T-cell (primary cell): ENCODE measurements at places on chromosomes 3 and 15. TPM values are rescaled to one million over a fixed set of nuclear protein-coding genes. Genes with fewer than 3 reads are reported as not detected.

- no peaks in the 10 kb centered on the region for H3K36me3 ChIP-seq
- peak overlapping the region; percentile 48 for H3K27ac ChIP-seq
- DNase-seq, result no peak
These were observed 508 bp downstream of the GORASP1 start for GRCh38 chr3:39106851-39107387.

- no peak overlapping the region for H3K4me3 ChIP-seq
- no peaks in the 10 kb centered on the region for H3K36me3 ChIP-seq
- H3K27ac ChIP-seq, result no peak overlapping the region
- H3K27me3 ChIP-seq, result peaks cover 9% of the 10 kb centered on the region
- no peaks in the 10 kb centered on the region for H3K4me1 ChIP-seq
These were observed 18.1 kb upstream of the ATP13A5 start for GRCh38 chr3:193396451-193397244.

GRCh38 chr15:79812541-79812940, 84.3 kb downstream of the MTHFS start:
- peaks cover 3% of the 10 kb centered on the region for H3K27me3 ChIP-seq
- DNase-seq, result no peak
- no peak overlapping the region for H3K27ac ChIP-seq
- H3K4me3 ChIP-seq, result no peak overlapping the region
- no peaks in the 10 kb centered on the region for H3K4me1 ChIP-seq
- H3K36me3 ChIP-seq, result no peaks in the 10 kb centered on the region

DNA sequence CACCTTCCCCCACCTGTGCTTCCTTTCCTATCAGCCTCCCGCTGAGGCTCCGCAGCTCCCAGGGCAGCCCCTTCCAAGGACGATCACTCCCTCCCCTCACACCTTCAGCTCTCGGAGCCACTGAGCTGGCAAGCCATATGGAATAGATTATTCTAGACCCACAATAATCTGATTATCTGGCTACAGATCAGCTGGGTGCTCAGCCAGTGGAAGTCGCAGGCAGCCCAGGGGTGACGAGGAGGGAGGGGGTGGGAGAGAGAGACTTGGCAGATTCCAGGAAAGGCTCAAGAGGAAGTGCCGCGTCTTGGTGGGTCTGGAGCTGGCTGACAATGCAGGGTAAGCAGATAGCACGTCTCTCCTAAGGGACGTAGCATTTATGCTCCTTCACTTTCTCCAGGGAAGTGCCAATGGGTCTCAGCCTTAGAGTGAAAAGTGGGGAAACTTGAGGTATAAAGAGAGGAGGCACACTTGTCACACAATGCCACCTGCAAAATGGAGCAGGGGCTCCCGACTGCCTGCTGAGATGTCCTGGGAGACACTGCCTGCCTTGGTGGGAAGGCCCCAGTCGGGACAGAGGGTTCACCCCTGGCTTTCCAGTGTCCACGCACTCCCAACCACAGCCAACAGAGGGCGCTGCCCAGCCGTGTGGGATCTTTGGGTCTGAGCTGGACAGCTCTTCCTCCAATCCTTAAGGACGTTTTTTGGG, 9.4 kb upstream of the MESP1 start:
- no peak overlapping the region for H3K27ac ChIP-seq
- no peak overlapping the region for H3K4me3 ChIP-seq
- H3K36me3 ChIP-seq, result no peaks in the 10 kb centered on the region
- H3K4me1 ChIP-seq, result no peaks in the 10 kb centered on the region
- peaks cover 41% of the 10 kb centered on the region for H3K27me3 ChIP-seq
- DNase-seq, result peak; percentile 46

- H3K36me3 ChIP-seq, result no peaks in the 10 kb centered on the region
- no peaks in the 10 kb centered on the region for H3K27me3 ChIP-seq
- H3K4me1 ChIP-seq, result no peaks in the 10 kb centered on the region
- no peak overlapping the region for H3K4me3 ChIP-seq
These were observed 78.1 kb upstream of the EOMES start for GRCh38 chr3:27800261-27800660.

CASR gene
- not detected for total RNA-seq

- H3K4me3 ChIP-seq, result no peak overlapping the region
- H3K27ac ChIP-seq, result peak overlapping the region; percentile 64
- no peaks in the 10 kb centered on the region for H3K27me3 ChIP-seq
- DNase-seq, result peak; percentile 70
- no peaks in the 10 kb centered on the region for H3K36me3 ChIP-seq
- H3K4me1 ChIP-seq, result peaks cover 16% of the 10 kb centered on the region
These were observed 67.7 kb downstream of the SLC30A4 start for GRCh38 chr15:45454814-45455213.

DNA sequence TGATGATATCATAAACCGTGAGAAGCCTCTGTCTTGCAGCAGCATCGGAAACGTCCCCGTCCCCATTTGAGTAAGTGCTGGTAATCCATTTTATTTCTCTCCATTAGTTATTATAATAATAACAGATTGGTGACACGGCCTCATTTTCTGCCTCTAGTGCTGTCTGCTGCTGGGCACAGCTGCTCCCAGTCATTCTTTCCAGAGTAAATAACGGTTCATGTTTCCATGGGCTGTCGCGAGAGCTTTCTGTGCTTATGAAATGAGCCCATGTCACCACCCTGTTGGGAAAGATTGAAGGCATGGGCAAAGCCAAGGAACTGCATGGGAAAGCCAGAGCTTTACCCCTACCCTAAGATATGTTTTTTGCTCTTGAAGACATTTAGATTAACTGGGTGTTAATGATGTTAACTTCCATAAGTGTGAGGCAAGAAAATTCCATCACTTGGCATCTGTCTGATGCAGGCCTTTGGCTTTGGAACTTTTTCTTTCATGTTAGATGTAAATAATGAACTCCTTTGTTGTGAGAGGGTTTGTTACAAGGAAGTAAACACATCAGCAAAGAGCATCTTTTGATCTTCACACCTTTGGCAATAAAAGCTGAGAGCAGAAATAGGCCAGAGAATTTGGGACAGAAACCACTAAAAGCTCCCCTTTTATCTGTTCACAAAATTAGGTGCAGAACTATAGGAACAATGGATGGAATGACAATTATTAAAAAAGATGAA, 141.8 kb downstream of the FILIP1L start:
- DNase-seq, result no peak
- no peaks in the 10 kb centered on the region for H3K4me1 ChIP-seq
- H3K27me3 ChIP-seq, result no peaks in the 10 kb centered on the region
- H3K27ac ChIP-seq, result no peak overlapping the region
- H3K4me3 ChIP-seq, result no peak overlapping the region
- H3K36me3 ChIP-seq, result no peaks in the 10 kb centered on the region

ERICH6 gene
- 0.28 TPM for total RNA-seq

DNA sequence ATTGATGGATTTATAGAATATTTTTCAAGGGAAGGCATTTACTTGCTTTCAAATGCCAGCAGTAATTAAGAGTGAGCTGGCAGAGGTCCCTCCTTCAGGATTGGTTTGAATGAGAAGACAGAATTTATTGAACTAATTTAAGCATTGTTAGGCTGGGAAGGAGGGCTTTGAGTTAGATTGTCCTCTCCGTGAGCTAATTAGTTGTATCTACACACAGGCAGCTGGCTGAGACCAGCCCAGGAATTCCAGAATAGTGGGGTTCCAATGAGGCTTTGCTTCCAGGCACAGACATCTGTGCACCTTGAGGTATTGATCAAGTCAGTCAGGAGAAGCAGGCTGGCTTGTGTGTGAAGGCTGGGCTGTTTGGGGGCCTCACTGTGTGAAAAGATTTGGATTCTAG, 124.0 kb upstream of the WNT5A start:
- H3K36me3 ChIP-seq, result no peaks in the 10 kb centered on the region
- H3K4me3 ChIP-seq, result no peak overlapping the region
- no peaks in the 10 kb centered on the region for H3K4me1 ChIP-seq
- H3K27me3 ChIP-seq, result no peaks in the 10 kb centered on the region
- H3K27ac ChIP-seq, result no peak overlapping the region

LRRN1 gene
- total RNA-seq, result 0.20 TPM

DNA sequence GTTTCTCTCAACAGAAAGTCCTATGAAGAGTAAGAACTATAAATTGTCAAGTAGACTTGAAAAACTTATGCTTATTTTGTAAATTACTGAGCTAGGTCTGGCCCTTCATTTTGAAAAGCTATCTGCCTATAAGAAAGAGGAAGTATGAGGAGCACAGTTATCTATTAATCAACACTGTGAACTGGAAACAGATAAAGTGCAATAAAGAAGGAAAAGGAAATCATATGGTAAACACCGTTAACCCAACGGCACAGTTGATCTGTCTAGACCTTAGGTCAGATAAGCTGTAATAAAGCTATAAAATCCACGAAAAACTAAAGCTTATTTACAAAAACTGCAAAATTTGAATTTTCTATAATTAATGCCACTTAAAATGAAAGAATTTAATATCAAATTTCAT, 242.5 kb downstream of the ZBTB20 start:
- H3K36me3 ChIP-seq, result no peaks in the 10 kb centered on the region
- no peak overlapping the region for H3K27ac ChIP-seq
- no peak for DNase-seq

TRANK1 gene
- 99.9 TPM for total RNA-seq

- no peaks in the 10 kb centered on the region for H3K27me3 ChIP-seq
- no peak overlapping the region for H3K27ac ChIP-seq
- H3K36me3 ChIP-seq, result no peaks in the 10 kb centered on the region
- no peaks in the 10 kb centered on the region for H3K4me1 ChIP-seq
- no peak for DNase-seq
These were observed 137.8 kb upstream of the CBLB start for GRCh38 chr3:106006571-106006970.

DNA sequence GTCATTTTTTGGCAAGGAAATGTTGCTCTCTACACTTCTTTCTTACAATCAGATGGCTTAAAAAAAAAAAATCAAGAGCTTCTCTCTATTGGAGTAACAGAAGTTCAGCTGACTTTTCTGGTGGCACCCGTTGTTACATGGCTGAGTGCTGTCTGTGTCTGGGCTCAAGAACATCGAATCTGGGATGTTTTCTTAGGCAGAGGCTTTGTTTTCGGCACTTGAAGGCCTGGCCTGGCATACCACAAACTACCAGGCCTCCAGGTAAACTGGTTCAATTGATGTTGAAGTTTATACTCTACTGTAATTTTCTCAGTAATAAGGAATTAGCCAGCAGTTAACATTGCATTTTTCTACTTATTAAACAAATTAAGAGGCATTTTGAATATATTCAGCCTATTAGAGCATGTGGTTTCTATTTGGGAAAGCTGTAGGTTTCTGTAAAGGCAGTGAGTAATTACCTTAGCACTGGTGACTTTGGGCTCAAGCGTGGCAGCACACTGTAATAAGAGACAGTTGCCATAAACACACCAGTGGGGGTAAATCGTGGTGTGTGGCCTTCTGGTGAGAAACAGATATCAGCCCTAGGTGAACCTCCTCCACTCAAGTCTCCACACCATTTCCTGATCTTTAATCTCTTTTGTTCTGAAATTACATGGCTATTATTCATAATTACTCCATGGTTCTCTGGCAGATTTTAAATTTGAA, 544.7 kb downstream of the MECOM start:
- H3K36me3 ChIP-seq, result no peaks in the 10 kb centered on the region
- no peaks in the 10 kb centered on the region for H3K27me3 ChIP-seq
- no peak overlapping the region for H3K27ac ChIP-seq
- H3K4me3 ChIP-seq, result no peak overlapping the region

POTEB3 gene
- not detected for total RNA-seq

- peak; percentile 35 for DNase-seq
- H3K4me3 ChIP-seq, result no peak overlapping the region
These were observed 30.5 kb downstream of the CACNA2D2 start for GRCh38 chr3:50472958-50473357.

GRCh38 chr3:129593595-129594339, 12.7 kb downstream of the PLXND1 start:
- H3K27ac ChIP-seq, result no peak overlapping the region
- peaks cover 61% of the 10 kb centered on the region for H3K4me1 ChIP-seq
- H3K36me3 ChIP-seq, result no peaks in the 10 kb centered on the region
- peak overlapping the region; percentile 68 for H3K4me3 ChIP-seq

DNA sequence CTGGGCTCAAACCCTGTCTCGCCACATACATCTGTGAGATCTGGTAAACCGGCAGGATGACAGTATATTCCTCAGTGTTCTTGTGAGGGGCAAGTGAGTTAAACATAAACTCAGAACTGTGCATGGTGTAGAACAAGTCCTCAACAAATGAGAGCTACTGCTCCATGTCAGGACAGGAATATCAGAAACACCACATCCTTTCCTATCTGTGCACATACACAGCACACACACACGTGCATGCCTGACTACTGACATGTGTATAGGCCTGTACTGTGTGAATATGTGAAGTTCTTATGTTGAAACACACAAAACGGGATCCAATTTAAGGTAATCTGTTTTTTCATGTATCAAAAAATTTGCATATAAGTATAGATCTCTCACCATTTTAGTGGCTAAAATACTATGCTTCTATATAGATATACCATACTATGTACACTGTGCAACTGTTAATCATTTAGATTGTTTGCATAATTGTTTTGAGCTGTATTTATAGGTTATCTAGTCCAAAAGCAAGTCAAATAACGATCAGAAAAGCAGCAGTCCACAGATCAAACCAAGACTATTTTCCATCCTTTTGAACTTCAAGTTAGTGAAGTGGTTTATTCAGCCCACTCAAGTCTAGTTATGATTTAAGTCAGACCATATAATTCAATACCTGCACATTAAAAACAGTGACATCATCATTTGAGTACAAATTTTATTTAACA, 44.8 kb downstream of the CCR4 start:
- peaks cover 2% of the 10 kb centered on the region for H3K36me3 ChIP-seq
- H3K27ac ChIP-seq, result no peak overlapping the region
- no peak for DNase-seq
- no peak overlapping the region for H3K4me3 ChIP-seq
- H3K4me1 ChIP-seq, result peaks cover 32% of the 10 kb centered on the region

MYLK gene
- total RNA-seq, result 1.1 TPM

DNA sequence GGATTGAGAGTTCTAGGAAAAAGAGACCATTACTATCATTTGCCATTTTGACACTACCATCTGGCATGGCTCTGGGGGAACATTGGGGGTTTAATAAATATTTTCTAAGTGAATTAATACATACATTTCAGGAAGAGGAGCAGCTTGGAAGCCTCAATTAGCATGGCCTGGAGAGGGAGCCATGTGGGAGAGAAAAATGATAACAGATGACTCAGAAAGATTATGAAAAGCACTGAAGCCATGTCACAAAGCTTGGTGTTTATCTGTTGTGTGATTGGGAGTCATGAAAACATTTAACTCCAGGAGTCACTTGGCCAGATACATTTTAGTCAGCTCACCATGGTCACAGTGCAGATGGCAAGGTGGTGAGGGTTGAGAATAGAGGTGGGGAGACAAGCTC, 121.0 kb downstream of the SSR3 start:
- H3K36me3 ChIP-seq, result no peaks in the 10 kb centered on the region
- no peak overlapping the region for H3K4me3 ChIP-seq
- no peak overlapping the region for H3K27ac ChIP-seq
- no peak for DNase-seq
- H3K27me3 ChIP-seq, result no peaks in the 10 kb centered on the region
- H3K4me1 ChIP-seq, result no peaks in the 10 kb centered on the region
